ENCODE measurements at places on chromosomes 3 and 15.

DNA sequence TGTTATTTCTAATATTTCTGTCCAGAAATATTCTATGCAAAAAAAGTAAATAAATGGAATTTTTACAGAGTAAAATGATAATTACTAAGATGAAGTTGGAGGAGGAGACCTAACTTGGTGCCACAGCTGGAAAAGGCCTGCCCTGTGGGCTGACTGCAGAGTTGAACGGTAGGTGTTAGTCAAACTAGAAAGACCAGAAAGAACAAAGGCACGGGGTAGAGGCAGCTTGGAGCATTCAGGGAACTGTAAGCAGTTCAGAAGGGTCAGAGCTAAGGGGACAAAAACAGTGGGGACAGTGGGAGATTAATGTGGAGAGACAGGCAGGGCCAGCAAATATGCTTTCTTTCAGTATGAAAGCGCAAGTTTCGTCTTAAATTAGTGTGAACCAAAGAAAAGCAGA, 39.3 kb upstream of the PTPRG start:
- DNase-seq: no peak

GRCh38 chr3:12489832-12490231, 5.6 kb downstream of the TSEN2 start:
- no peak for DNase-seq

DNA sequence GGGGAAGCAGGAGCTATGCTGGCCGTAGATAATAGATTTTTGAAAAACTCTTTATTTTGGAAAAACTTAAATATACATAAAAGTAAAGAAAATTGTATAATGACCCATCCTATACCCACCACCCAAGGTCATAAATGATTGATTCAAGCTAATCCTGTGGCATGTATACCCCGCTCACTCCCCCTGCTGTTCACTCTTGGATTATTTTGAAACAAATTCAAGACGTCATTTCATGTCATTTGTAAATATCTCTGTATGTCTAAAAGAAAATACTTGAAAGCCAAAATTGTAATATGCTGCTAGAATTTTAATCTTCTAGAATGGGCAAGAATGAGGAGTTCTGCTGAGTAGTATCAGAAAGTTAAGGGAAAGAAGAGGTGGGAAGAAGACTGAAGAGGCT, 241.7 kb downstream of the FEZF2 start:
- DNase-seq: no peak

DNA sequence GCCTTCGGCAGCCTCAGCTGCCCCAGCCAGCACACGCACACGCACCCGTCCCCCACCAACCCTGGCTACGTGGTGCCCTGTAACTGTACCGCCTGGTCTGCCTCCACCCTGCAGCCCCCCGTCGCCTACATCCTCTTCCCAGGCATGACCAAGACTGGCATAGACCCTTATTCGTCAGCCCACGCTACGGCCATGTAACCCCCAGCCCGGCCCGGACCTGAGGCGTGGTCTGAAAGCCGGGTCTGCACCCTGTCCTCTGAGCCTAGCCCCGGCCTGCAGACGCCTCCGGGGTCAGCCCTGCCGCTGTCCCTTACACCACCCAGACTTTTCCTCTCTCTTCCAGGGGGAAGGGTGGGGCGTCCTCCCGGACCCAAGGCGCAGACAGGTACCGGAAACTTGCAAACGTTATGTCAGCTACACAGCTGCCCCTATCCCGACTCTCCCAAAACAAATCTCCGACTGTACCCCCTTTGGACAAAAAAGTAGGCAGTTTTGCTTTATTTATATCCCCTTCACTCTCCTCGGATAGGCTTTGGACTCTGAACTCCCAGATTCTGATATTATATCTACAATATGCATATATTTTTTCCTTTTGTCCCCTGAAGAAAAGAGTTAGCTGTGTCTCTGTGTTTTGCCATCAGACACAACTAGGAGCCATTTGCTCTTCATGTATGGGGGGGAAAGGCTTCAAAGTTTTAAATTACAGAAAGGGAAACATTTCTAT, 1.4 kb downstream of the SOX14 start:
- no peak for DNase-seq

DNA sequence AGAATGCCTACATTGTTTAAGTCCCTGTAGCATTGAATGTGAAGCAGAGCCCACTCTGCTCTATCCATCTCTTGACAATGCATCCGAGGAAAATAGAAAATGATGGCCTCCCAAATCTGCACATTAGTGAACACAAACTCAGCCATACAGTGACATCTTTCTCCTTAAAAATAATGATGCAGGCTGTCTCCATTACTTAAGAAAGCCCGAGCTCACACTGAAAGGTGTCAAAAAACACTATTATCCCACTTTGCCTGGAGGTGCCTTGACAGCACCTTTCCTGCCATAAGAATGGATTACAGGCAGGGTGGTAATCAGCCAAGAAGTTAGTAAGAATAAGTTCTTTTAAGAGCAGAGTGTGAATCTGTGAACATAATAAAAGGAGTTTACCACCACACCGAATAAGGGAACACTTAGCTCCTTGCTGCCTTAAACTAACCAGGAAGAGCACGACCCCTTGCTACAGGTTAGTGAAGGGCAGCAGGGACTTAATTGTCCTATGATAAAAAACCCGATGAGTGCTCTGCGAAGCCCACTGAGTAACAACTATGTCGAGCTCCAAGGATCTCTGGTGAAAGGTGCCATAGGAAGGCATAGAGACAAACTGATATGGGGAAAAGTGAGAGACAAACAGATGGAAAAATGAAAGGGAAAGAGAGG, 123.2 kb upstream of the TUSC7 start:
- no peak for DNase-seq

- DNase-seq: no peak
Measured at GRCh38 chr3:155629056-155629455, 115.8 kb downstream of the PLCH1 start.

DNA sequence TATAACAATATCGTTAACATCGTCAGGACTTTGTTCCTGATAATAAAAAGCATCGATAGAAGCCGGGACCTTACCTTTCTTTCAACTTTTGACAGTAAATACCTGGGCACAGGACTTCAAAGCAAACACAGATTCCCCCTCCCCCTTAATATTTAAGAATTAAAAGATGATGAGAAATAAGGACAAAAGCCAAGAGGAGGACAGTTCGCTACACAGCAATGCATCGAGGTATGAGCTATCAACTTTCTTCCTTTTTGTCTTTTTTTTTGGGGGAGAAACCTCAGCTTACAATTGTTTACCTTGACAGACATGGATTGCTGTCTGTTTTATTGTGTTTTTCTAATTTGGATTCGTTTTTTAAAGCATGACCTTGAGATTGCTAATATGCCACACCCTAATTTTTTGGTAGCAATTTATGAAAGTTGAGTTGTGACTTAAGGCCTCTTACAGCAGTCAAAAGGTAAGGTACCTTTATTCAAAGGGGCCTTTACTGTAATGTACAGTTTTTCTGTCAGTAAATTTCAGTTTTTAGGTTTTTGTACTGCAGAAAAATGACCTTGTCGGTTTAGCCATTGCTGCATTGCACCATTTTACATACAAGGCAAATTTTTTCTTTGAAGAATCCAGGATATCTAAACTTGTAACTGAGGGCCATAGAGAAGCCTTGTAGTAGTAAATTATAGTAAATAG, 1.1 kb downstream of the CHD2 start:
- no peak for DNase-seq

DNA sequence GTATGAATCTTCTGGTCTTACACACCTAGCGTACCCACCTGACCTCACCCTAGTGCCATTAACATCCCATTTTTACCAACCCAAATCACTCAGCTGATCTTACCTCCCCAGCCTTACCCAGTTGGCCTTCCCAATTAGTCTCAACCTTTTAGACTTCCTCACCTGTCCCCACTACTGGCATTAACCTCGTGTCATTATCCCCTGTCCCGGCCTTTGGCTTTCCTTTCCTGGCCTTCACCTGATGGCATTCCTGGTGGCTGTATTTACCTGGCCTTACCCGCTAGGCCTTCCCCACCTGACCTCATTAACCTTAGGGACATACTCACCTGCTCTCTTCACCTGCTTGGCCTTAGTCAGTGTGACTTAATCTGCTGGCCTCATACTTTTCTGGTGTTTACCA, 104.1 kb downstream of the IL12A start:
- DNase-seq: no peak
